ENCODE measurements at places on chromosomes 4 and X.
A peak's percentile ranks its signal among the peaks of the same experiment; 100 is the strongest.

DNA sequence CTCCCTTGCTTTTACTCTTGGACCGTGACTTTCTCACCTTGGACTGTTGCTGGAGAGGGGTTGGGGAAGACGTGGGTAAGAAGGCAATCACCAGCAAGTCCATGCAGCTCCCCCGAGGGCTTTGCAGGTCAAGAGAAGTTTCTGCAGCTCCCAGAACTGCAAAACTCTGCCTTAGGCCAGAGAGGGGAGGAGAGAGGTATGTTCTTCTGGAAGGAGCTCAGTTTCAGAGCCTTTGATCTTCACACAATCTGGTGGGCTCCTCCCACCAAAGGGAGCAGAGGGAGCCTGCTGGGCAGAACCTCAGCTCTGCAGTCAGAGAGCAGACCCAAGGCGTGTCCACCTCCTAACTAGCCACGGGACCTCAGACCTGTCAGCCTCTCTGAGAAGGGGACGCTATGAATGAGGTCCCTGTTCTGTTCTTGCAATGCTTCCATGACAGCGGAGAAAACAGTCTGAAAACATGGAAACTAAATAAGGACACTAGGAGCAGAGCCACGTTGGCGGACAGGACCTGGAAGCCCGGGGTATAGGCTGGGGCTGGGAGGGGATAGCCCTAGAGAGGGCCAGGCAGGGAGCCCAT, 92.8 kb downstream of the EVC2 start:
- no peak for DNase-seq

- no peak for DNase-seq
Measured at GRCh38 chr4:16686195-16686594, 212.2 kb downstream of the LDB2 start.

GRCh38 chr4:184191267-184191666, 26.4 kb downstream of the ENPP6 start:
- no peak for DNase-seq

GRCh38 chr4:20317424-20317985, 65.8 kb downstream of the SLIT2 start:
- DNase-seq: no peak

GRCh38 chrX:54891573-54891972, 29.1 kb upstream of the TRO start:
- peak; percentile 0 for DNase-seq
